Stimulated activated CD4-positive, alpha-beta T cell treated with anti-CD3 and anti-CD28 coated beads, TNF-alpha, amount 100 ng/mL, for 4 hours (primary cell): ENCODE measurements at places on chromosomes 6 and 20.

GRCh38 chr6:16754876-16755275 is 6.4 kb downstream of the ATXN1 start:
- DNase-seq: no peak

GRCh38 chr6:35993150-35993549 is 31.3 kb downstream of the SLC26A8 start:
- DNase-seq: no peak

DNA sequence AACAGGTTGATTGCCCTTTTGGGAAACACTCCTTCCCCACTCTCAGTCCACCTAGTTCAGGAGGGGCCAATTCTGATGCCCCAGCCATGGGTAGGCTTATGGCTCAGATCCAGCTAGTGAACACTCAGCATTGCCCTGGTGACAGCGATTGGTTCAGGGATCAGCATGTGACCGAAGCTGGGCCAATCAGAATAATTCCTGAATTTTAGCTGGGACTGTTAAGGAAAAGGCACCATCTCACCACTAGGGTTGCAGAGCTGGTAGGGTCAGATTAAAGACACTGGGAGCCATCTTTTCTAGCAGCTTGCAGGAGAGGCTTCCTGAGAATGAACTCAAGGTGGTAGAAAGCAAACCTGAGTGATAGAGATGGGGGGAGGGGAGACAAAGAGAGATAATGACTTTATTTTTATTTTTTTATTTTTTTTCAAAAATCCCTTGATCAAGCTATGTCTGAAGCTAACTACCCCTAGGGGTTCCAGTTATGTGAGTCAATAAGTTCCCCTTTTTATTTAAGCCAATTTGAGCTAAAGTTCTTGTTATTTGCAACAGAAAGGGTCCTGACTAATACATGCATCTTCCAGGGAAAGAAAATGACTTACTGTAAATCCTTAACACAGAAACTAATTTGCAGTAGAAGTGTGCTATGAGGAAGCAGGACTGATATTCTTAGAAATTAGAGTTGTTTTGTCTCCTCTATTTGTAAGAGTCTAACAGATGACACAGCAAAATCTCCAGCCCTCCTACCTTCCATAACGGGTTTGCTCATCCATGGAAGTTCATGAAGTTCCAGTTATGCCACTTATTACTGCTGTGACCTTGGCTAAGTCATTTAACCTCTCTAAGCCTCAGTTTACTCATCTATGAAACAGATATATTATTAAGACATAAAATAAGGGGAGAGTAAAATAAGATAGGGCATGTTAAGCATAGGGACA is 44.7 kb downstream of the EYA2 start:
- no peak for DNase-seq

GRCh38 chr20:59134182-59134581 is 29.4 kb upstream of the ZNF831 start:
- no peak for DNase-seq

DNA sequence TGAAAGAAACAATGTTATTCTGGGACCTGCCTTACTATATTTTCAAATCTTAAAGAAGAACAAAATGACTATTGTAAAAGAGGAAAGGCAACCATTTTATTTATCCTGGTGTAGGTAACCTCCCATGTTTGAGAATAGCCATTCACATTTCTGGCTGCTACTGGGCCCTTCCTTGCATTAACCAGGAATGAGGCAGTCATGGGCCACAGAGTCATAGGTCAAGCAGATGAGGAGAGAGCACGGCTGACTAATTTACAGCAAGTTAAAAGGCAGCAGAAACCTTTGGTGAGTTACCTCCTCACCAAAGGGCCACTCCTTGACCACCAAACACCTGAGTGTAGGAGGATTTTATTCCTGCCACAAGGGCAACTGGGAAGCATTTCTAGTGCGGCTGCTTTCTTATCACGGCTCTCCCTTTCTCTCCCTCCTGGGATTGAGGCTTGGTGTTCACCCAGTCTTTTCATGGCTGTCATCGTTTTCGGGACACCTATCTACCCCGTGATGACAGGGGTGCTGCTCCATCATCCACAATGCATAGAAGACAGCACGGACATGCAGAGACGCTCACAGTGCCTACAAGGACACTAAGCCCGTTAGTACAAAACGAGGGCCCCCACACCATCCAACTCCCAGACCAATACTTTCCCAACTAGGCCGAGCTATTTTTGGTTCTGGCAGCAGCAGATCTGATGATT is 4.4 kb upstream of the LAMA4 start:
- no peak for DNase-seq

DNA sequence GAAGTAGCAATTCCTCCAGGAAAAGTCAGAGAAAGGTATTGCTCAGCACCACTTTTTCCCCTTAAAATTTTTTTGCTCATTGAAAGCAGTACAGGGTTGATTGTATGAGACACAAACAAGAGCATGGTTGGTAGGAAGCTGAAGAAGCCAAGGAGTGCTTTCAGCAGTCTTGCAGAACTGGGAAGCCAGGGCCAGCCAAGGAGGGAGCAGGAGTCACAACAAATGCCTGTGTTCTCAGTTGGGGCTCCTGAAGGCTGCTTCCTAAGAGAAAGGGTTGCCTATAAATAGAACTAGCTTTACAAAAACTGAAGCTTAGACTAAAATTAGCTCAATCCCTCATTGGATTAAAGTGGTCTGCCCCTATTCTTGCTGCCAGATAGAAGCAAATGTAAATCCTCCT is 3.3 kb upstream of the THEMIS start:
- no peak for DNase-seq

- no peak for DNase-seq
Observed at GRCh38 chr6:137933696-137934095, 66.6 kb downstream of the TNFAIP3 start.

DNA sequence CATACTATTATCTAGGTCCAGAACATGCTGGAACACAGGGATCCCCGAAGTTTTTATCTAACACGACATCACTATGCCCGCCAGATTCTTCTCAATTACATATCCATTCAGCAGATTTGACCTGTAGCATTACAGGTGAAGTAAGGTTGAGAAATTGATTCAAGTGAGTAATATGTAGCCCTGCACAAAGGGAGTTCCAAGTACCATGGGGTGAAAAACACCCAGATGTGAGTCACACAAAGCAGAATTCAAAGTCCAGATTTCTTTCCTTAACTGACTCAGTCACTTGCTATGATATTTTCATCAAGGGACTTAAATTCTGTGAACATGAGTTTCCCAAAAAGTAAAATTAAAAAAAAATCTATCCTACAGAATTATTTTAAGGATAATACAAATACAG is 655.4 kb upstream of the PTCHD4 start:
- no peak for DNase-seq

DNA sequence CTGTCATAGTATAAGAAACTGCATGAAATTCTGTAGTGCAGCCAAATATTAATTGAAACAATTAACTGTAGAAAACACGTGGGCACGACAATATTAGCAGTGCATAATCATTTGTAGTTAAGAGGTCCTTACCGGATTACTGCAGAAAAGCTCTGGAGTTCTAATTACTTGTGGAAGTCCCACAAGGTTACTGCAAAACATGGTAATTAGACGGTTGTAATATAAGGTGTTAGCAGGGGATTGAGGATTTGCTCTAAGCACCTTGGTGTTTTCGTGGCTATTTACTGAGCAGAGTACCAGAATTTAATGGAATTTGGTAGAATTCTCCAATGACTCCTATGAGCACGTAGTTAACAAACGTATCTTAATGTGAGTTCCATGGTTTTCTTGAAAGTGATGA is 473.6 kb upstream of the AGPAT4 start:
- DNase-seq: no peak

DNA sequence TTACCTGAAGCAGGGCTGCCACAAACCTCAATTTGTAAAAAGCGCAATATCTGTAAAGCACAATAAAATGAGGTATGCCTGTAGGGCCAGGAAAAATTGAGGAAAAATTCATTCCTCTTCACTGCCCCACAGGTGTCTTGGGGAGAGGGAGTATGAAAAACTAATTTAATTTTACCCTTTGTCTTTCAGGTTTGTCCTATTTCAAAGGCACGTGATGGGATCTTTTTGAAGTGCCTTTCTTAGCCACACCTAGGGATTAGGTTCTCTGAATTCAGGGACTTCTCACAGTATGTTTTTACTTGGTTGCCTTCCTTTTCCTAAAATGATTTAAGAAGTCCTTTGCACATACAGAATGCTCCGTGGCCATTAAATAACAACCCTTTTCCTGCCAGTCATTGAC is 71.9 kb downstream of the NCOA3 start:
- DNase-seq: no peak
